ENCODE measurements at places on chromosomes 16 and 17. TPM values are rescaled to one million over a fixed set of nuclear protein-coding genes. Genes with fewer than 3 reads are reported as not detected.

TOM1L1 gene
- 19.7 TPM for total RNA-seq

SPATA20 gene
- total RNA-seq, result 41.0 TPM

SEPTIN1 gene
- 0.09 TPM for total RNA-seq

ATP2A1 gene
- 0.09 TPM for total RNA-seq

CCL8 gene
- total RNA-seq, result not detected

RNF112 gene
- not detected for total RNA-seq

CCL16 gene
- 0.19 TPM for total RNA-seq

PRCD gene
- total RNA-seq, result 0.85 TPM

DNAH9 gene
- 0.09 TPM for total RNA-seq

P2RX5 gene
- total RNA-seq, result 0.18 TPM

C17orf78 gene
- not detected for total RNA-seq

HNF1B gene
- total RNA-seq, result not detected

TBC1D3H gene
- not detected for total RNA-seq

PIPOX gene
- total RNA-seq, result 2.0 TPM

EMP2 gene
- 8.8 TPM for total RNA-seq

KLHL10 gene
- total RNA-seq, result not detected

SGSH gene
- 21.1 TPM for total RNA-seq

CDRT15L2 gene
- total RNA-seq, result not detected

KRTAP2-3 gene
- total RNA-seq, result not detected

PRPSAP1 gene
- total RNA-seq, result 36.9 TPM

MRPL38 gene
- total RNA-seq, result 34.8 TPM

RND2 gene
- total RNA-seq, result 0.18 TPM

ANKFN1 gene
- not detected for total RNA-seq

EVI2B gene
- 0.09 TPM for total RNA-seq

KRT20 gene
- total RNA-seq, result not detected

TMEM100 gene
- under 0.01 TPM for total RNA-seq

TMEM92 gene
- total RNA-seq, result not detected

GPR179 gene
- not detected for total RNA-seq

WDR90 gene
- 12.1 TPM for total RNA-seq

CIBAR2 gene
- not detected for total RNA-seq

EVI2A gene
- 0.94 TPM for total RNA-seq

CBX8 gene
- total RNA-seq, result 1.7 TPM

SNTB2 gene
- 61.2 TPM for total RNA-seq

STH gene
- not detected for total RNA-seq

SYNGR3 gene
- total RNA-seq, result 2.9 TPM

SDF2 gene
- total RNA-seq, result 70.2 TPM

CES4A gene
- total RNA-seq, result 0.56 TPM

CHP2 gene
- total RNA-seq, result not detected

HOXB6 gene
- 2.8 TPM for total RNA-seq

PRR29 gene
- 0.28 TPM for total RNA-seq

NPIPB6 gene
- not detected for total RNA-seq

MFAP4 gene
- total RNA-seq, result not detected

MARVELD3 gene
- total RNA-seq, result not detected

C1QTNF8 gene
- total RNA-seq, result not detected

KRTAP9-4 gene
- not detected for total RNA-seq

MAF gene
- total RNA-seq, result 0.19 TPM

AANAT gene
- not detected for total RNA-seq

POLR2A gene
- total RNA-seq, result 81.6 TPM

RABEP2 gene
- 44.0 TPM for total RNA-seq

SUMO2 gene
- total RNA-seq, result 153 TPM

CIAO2B gene
- 191 TPM for total RNA-seq
